ENCODE measurements at places on chromosomes 3 and 15. TPM values are rescaled to one million over a fixed set of nuclear protein-coding genes. Genes with fewer than 3 reads are reported as not detected.

DNA sequence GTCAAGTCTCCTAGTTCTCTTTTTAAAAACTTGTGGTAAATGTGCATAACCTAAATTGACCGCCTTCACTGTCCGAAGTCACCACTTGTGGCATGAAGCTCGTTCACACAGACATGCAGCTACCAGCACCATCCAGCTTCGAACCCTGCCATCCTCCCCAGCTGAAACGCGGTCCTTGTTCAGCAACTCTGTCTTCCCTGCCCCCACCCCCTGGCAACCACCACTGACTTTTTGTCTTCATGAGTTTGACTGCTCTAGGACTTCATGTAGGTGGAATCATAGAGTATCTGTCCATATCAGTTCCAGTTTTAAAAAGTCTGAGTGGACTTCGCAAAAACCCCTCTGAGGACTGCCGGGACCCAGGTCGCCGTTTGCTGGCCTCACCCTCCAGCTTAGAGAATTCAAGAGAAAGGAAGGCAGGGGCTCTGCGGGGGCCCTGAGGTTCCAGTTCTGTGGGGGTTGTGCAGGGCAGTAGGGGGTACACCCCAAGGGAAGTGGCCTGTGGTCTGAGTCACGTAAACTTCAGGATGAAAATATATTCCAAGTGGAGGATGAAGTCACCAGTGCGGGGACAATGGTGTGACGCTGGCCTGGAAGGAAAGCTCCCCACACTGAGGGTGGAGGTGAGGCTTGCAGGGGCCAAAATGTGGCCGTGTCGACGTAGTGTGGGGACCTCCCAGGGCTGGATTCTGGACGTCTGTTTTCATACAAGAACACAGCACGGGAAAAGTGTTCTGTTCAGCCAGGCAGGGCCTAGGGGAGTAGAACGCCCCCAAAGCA lies 67.6 kb downstream of the ABTB1 start:
- H3K27me3 ChIP-seq, result peaks cover 11% of the 10 kb centered on the region
- peaks cover 15% of the 10 kb centered on the region for H3K4me1 ChIP-seq
- H3K36me3 ChIP-seq, result no peaks in the 10 kb centered on the region
- H3K4me3 ChIP-seq, result no peak overlapping the region
- DNase-seq, result no peak

DNA sequence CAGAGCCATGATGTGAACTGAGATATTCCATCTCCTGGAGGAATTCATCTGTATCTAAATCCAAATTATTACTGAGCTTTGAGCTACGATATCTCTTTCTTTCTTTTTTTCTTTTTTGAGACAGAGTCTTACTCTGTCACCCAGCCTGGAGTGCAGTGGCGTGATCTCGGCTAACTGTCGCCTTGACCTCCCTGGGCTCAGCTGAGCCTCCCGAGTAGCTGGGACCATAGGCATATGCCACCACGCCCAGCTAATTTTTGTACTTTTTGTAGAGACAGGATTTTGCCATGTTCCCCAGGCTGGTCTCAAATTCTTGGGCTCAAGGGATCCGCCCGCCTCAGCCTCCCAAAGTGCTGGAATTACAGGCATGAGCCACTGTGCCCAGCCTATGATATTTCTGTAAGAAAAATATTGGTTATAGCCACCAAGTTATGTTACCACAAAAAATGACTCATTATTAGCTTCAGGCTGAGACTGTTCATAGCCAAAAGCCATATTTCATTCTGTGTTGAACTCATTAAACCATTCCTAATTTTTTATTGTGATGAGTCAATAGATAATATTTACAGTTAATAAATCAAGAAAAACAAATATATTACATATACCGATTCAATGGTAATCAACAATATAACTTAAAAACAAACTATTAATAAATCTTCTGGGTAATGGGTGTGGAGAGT lies 27.1 kb upstream of the SLC30A4 start:
- H3K36me3 ChIP-seq, result no peaks in the 10 kb centered on the region
- no peak for DNase-seq
- H3K4me1 ChIP-seq, result no peaks in the 10 kb centered on the region
- no peak overlapping the region for H3K4me3 ChIP-seq

DNA sequence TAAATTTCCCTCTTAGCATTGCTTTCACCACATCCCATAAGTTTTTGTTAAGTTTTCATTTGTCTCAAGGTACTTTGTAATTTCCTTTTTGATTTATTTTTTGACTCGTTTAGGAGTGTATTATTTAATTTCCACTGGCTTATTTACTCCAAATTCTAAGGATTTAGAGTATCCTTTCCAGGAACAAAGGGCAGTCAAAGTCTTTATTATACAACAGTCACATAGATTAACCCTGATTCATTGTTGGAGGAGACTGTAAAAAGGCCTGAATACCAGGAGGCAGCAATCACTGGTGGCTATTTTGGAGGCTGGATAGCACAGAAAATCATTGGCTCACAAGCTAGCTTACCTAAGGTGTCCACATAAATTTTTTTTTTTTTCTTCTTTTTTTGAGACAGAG lies 39.9 kb downstream of the OIP5 start:
- peaks cover 55% of the 10 kb centered on the region for H3K36me3 ChIP-seq
- peaks cover 26% of the 10 kb centered on the region for H3K4me1 ChIP-seq
- no peak for DNase-seq
- no peaks in the 10 kb centered on the region for H3K27me3 ChIP-seq

DNA sequence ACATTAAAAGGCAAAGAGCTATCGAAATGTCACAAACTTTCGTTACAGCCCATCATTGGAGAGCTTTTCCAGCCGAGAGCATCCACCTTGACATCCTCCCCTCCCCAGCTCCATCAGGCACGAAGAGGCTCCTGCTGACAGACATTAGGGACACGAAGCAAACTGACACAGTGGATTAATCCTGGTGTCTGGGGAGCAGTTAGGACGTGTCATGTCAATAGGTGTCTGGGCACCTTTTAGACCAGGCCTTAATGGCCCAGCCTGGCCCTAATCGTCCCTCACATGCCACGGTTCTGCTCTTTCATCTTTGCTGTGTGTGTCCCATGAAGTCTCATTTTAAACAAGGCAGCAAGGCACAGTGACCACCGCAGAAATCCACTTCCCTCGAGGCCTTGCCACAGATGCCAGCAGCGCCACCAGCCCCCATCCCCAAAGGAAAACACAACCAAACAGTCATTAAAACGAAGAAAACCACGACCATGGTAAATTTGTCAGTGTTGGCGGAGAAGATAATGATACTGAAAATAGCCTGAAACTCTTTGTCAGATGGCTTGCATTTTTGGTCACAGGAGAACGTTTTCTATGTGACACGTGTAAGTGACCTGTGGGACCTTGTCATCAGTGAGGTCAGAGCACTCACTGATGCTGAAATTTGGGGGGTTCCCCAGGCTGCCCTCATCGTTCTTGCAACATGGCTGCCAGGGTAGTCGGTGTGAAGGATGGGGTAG lies 16.3 kb upstream of the PCSK6 start:
- H3K4me1 ChIP-seq, result peaks cover 12% of the 10 kb centered on the region
- peaks cover 22% of the 10 kb centered on the region for H3K27me3 ChIP-seq
- H3K27ac ChIP-seq, result no peak overlapping the region
- DNase-seq, result no peak

The SLC27A2 gene
- 12.5 TPM for total RNA-seq

GRCh38 chr15:59371458-59372351 lies 966 bp downstream of the MYO1E start:
- H3K27ac ChIP-seq, result peak overlapping the region; percentile 80
- H3K36me3 ChIP-seq, result peaks cover 16% of the 10 kb centered on the region
- H3K4me3 ChIP-seq, result peak overlapping the region; percentile 95

GRCh38 chr3:31165399-31165860 lies 271.0 kb upstream of the GADL1 start:
- no peak for DNase-seq
- H3K4me3 ChIP-seq, result no peak overlapping the region
- no peaks in the 10 kb centered on the region for H3K4me1 ChIP-seq
- H3K27ac ChIP-seq, result no peak overlapping the region

The INSYN1 gene
- not detected for total RNA-seq

The NEK11 gene
- 0.58 TPM for total RNA-seq

GRCh38 chr3:77298417-77298816 lies 258.5 kb downstream of the ROBO2 start:
- H3K4me3 ChIP-seq, result no peak overlapping the region
- no peak for DNase-seq
- no peaks in the 10 kb centered on the region for H3K4me1 ChIP-seq
- H3K36me3 ChIP-seq, result no peaks in the 10 kb centered on the region

- no peak for DNase-seq
- no peaks in the 10 kb centered on the region for H3K27me3 ChIP-seq
- H3K4me3 ChIP-seq, result no peak overlapping the region
Observed at GRCh38 chr3:188001926-188002325, 152.0 kb upstream of the LPP start.

DNA sequence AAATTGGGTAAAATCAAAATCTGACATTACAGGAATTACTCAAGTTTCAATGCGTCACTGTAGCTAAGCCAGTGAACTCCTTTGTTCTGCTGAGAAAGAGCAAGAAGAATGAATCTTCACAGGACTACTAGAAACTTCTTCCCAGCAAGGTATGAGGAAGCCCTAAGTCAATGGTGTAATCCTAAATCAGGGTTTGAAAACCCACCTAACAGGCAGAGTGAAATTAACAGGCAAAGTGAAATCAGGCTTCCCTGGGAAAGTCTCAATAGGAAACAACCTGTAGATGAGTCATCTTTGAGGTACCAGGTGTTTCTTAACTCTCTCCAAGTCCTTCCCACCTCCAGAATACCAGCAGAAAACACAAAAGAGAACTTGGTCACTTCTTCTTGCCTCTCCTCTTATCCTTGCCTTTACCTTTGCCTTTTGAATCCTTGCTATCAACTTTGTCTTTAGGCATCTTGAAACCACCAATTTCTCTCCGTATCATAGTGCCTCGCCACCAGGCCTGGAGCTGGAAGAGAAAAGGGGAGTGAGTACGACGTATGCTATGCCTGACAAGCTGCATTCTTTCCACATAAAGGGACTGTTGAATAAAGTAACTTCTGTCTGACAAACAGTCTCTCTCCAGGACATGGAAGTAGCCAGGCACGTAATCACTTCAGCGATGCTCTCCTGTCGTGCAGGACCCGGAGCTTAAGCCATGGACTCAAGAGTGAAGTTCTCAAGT lies 60.6 kb upstream of the RPL35A start:
- no peak for DNase-seq
- H3K36me3 ChIP-seq, result peaks cover 12% of the 10 kb centered on the region
- no peak overlapping the region for H3K4me3 ChIP-seq
- H3K4me1 ChIP-seq, result no peaks in the 10 kb centered on the region
- H3K27ac ChIP-seq, result no peak overlapping the region

- H3K4me3 ChIP-seq, result no peak overlapping the region
- no peaks in the 10 kb centered on the region for H3K27me3 ChIP-seq
- no peak overlapping the region for H3K27ac ChIP-seq
- no peak for DNase-seq
- peaks cover 63% of the 10 kb centered on the region for H3K36me3 ChIP-seq
Observed at GRCh38 chr15:25422021-25422420, 16.8 kb downstream of the UBE3A start.

- peaks cover 7% of the 10 kb centered on the region for H3K27me3 ChIP-seq
- H3K27ac ChIP-seq, result no peak overlapping the region
- no peak overlapping the region for H3K4me3 ChIP-seq
Observed at GRCh38 chr15:39128746-39129145, 452.1 kb upstream of the THBS1 start.

DNA sequence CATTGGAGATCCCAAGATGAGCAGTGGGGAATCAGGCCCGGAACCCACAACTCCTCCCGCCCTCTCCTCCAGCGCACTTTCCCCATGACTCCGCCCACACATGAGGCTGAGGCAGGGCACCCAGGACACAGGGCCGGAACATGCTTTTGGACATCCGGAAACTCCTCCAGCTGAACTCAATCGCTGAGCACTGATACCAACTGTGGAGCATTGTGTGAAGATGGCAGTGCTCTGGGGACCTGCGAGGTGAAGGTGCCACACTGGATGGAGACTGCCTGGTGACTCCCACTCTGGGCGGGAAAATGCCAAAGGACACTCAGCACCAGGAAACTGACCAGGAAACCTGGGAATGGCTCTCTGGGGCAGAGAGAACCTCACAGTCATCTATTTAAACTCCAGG lies 189.1 kb downstream of the FAM43A start:
- no peaks in the 10 kb centered on the region for H3K36me3 ChIP-seq
- DNase-seq, result no peak
- peaks cover 7% of the 10 kb centered on the region for H3K4me1 ChIP-seq
- H3K27me3 ChIP-seq, result peaks cover 6% of the 10 kb centered on the region
- no peak overlapping the region for H3K4me3 ChIP-seq

GRCh38 chr3:31960793-31961431 lies 20.1 kb downstream of the OSBPL10 start:
- no peak overlapping the region for H3K27ac ChIP-seq
- no peaks in the 10 kb centered on the region for H3K36me3 ChIP-seq
- peaks cover 5% of the 10 kb centered on the region for H3K4me1 ChIP-seq
- H3K4me3 ChIP-seq, result no peak overlapping the region
- no peak for DNase-seq
- H3K27me3 ChIP-seq, result peaks cover 2% of the 10 kb centered on the region

The CCR2 gene
- total RNA-seq, result 70.8 TPM

- DNase-seq, result no peak
- peak overlapping the region; percentile 99 for H3K4me3 ChIP-seq
- no peaks in the 10 kb centered on the region for H3K27me3 ChIP-seq
- peaks cover 43% of the 10 kb centered on the region for H3K36me3 ChIP-seq
Observed at GRCh38 chr3:39385456-39386090, 2.4 kb downstream of the SLC25A38 start.

DNA sequence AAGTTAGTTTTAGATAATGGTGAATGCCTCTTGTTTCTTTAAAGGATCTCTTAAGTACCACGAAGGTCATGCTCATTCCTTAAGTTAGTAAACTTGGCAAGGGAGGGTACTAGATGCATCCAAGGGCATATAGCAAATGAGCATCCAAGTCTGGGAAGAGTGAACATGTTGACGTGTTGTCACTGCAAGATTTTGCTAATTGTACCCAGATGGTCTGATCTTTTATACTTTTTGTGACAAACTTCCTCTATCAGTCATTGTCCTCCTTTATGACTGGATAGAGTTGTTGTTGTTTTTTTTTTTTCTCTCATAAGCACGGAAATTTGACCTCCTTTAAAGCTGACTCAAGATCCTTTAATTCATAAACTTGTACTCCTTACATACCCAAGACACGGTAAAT lies 121.3 kb downstream of the CHST2 start:
- H3K27me3 ChIP-seq, result no peaks in the 10 kb centered on the region
- DNase-seq, result no peak
- H3K4me1 ChIP-seq, result no peaks in the 10 kb centered on the region
- H3K36me3 ChIP-seq, result no peaks in the 10 kb centered on the region
- H3K4me3 ChIP-seq, result no peak overlapping the region
